Muscle of back (tissue), 13 donors: ENCODE measurements at places on chromosomes 3 and 15. TPM values are rescaled to one million over a fixed set of nuclear protein-coding genes. Genes with fewer than 3 reads are reported as not detected.

DNA sequence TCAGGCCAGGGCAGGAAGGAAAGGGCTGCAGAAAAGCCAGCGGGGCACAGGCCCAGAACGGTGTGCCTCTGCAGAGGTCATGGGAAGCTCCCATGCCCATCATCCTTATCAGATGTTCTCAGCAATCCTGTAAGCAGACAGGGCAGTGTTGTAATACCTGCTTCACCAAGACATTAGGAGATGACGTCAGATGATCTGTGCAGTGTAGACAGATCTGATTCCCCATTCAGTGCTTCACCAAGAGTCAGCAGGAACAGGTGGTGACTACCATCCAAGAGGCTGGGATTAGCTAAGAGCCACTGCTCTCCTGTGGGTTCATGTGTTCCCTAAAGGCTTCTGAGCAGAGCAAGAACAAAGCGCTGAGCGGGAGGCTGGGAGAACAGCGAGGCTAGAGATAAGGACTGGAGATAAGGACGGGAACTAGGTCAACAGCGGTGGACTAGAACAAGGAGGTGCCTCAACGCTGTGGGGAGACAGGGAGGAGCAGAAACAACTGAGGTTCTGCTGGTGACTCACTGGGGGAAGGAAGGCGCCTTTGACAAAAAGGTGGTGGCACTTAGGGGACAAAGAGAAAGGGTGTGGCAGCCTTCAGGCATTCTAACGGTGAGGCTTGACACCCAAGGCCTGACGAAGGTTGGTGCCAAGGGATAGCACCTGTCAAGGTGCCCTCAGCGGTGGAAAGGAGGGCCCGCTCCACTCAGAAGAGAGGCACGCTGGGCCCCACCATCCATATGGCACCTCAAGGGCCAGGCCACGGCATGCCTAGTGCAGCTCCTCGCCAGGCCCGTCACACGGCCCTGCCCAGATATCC lies 28.4 kb downstream of the CCDC12 start:
- no peak for DNase-seq

- peak; percentile 13 for DNase-seq
These were observed 213.1 kb downstream of the FGF12 start for GRCh38 chr3:192514081-192514753.

- DNase-seq: no peak
These were observed 208.0 kb downstream of the XXYLT1 start for GRCh38 chr3:195062866-195063540.

SCN11A gene
- polyA plus RNA-seq: 2.1 TPM

GRCh38 chr15:70632491-70633102 lies 130.8 kb downstream of the UACA start:
- DNase-seq: no peak
